ENCODE measurements at places on chromosomes 16 and 17.

DNA sequence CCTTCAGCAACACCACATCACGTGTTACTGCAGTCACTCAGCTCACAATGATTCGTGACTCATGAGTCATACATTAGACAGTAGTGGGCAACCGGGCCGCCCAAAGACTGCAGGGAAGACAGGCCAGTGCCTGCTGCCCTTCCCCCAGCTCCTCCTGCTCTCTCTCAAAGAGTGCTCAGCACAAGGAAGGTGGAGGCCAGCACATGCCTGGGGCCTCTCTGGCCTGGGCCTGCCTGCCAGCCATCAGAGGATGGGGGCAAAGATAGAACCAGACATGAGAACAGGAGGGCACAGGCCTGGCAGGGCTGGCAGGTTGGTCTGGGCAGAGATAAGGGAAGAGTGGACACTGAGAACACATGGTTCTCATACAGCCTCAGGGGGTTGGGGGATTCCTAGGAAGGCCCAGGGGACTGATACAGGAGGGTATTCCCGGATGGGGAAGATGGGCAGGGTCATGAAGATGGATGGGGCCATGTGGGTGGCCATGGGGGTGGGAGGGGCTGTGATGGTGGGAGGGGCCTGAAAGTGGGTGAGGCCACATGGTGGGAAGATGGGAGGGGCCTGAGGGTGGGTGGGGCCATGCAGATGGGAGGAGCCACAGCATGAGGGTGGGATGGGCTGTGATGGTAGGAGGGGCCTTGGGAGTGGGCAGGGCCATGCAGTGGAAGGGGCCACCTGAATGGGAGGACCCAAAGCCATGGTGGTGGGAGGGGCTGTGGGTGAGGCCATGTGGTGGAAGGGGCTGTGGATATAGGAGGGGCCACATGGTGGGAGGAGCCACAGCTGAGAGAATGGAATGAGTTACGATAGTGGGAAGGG lies 29.0 kb downstream of the KATNB1 start:
- no peak for DNase-seq

- no peak for DNase-seq
Measured at GRCh38 chr17:40297511-40297910, 9.8 kb downstream of the CDC6 start.

DNA sequence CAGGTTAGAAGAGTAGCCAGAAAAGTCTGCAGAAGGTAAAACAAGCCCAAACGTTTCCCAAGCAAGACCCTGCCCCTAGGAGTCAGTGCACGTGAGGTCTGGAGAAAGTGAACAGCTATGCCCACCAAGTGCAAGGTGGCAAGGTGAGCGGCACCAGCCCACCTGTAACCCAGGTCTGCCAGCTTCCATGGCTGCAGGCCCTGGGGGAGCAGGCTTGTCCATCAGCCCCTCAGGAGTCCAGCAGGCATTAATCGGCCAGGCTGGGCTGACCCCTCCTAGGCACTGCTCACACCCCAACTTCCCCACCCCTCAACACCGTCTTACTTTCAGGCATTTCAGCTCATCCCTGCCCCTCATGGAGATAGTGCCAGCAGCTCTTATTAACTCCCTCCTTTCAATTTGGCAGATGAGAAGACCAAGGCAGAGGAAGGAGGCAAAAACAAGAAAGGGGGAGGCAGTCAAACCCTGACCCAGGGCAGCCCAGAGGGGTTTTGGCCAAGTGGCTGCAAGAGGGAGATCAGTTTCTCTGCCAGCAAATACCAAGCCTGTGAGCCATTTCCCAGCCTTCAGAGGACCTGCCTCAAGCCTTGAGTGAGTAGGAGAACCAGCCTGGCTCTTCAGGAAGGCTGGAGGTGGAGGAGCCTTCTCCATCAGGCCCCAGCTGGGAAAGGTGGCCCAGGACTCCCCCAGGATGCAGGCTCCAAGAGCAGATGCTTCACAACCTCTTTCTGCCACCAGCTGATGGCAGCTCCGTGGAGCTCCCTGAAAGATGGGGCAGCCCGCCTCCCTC lies 14.7 kb downstream of the BEAN1 start:
- DNase-seq = no peak

DNA sequence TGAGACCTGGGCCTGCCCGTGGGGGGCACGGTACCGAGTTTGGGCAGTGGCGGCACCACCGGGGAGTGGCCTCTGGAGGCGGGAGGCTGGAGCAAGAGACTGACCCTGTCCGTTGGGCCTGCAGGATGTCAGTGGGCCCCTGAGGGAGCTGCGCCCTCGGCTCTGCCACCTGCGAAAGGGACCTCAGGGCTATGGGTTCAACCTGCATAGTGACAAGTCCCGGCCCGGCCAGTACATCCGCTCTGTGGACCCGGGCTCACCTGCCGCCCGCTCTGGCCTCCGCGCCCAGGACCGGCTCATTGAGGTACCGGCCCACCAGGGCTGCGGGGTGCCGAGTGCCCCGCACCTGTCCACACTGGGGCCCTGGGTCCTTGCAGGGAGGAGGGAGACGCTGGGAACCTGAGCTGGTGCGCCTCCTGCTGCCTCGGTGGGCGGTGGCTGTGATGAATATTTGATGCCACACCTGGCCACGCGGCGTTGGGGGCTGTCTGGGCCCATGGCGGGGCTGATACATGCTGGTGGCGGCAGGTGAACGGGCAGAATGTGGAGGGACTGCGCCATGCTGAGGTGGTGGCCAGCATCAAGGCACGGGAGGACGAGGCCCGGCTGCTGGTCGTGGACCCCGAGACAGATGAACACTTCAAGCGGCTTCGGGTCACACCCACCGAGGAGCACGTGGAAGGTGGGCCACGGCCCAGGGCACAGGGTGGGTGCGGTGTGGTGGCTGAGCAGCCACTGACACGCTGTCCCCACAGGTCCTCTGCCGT lies 9.7 kb downstream of the NHERF2 start:
- DNase-seq = no peak

- DNase-seq = no peak
Measured at GRCh38 chr17:5226940-5227878, 7.5 kb downstream of the SCIMP start.

GRCh38 chr17:4742133-4742532 lies 2.4 kb upstream of the CXCL16 start:
- no peak for DNase-seq

DNA sequence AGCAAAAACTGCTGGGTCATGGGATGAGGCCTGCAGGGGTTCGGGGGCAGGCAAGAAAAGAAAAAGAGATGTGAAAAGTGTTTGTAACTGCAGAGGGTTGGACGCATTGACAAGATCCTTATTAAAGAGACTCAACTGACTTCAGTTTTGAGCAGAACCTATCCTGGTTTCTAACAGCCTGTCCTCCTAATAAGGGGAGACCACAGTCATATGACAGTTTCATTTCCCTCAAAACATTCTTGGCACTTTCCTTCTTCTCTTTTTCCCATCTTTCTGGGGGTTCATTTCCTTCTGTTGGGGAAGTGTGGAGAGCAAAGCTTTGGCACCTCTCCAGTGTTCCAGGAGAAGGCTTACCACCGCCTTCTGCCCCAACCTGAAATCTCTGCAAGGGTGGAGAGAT lies 118.5 kb downstream of the MAF start:
- no peak for DNase-seq

DNA sequence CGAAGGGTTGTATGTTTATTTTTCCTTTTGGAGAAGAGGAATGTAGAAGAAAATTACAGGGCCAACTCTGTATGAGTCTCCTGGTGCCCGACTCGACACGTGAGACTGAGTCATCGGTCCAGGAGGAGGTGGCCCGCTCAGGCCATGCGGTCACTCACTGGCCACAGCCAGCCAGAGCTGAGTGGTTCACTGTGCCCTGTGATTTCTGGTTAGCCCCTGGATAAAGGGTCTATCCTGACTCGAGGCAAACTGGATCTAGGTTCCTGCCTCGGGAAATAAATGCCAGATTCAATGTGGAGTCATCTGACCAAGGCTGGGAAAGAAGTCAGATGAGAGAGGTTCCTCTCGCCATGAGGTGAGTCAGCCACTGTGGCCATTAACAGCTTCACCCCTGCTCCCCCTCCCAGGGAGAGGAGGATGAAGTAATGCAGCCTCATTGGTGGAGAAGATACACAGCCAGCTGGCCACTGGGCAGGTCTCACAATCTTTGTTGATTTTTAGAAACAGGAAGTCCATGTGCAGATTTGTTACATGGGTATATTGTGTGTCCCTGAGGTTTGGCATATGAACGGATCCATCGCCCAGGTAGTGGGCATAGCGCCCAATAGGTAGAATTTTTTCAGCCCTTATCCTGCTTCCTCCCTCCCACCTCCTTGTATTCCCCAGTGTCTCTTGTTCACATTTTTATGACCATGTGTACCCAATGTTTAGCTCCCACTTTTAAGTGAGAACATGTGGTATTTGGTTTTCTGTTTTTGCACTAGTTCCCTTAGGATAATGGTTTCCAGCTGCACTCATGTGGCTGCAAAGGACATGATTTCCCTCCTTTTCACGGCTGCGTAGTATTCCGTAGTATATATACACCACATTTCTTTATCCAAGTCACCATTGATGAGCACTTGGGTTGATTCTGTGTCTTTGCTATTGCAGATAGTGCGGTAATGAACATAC lies 21.7 kb upstream of the USP36 start:
- DNase-seq = peak; percentile 82

- DNase-seq = no peak
Measured at GRCh38 chr16:10613785-10614485, 33.5 kb upstream of the EMP2 start.

- no peak for DNase-seq
Measured at GRCh38 chr17:59671386-59671785, 35.8 kb downstream of the PTRH2 start.

DNA sequence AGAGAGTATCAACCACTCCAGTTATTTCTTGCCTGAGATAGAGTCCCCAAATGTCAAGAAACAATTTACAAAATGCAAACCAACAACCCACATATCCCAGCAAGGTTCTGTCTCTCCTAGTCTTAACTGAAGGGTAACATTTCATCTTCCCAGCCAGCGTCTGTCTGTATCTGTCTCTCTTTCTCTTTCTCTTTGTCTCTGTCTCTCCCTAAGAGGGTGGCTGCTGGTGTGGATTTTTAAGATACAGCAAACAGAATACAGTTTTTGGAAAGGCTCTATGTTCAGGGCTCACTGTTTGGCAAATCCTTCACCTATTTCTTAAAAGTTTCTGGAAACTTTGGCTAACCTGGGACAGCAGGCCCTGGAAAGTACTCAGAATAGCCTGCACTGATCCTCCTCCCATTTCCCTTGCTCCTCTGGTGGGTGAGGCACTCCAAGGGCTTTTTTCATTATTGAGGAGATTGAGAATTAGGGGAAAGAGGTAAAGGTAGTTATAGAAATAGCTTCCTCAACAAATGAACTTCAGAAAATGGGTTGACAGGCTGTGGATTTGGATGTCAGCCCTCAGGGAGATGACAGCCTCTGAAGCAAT lies 6.2 kb downstream of the HOXB4 start:
- DNase-seq = no peak

- peak; percentile 47 for DNase-seq
Measured at GRCh38 chr16:50960517-50961202, 190.4 kb downstream of the SALL1 start.
